ENCODE measurements at places on chromosomes 12 and 14.
A peak's percentile ranks its signal among the peaks of the same experiment; 100 is the strongest.

DNA sequence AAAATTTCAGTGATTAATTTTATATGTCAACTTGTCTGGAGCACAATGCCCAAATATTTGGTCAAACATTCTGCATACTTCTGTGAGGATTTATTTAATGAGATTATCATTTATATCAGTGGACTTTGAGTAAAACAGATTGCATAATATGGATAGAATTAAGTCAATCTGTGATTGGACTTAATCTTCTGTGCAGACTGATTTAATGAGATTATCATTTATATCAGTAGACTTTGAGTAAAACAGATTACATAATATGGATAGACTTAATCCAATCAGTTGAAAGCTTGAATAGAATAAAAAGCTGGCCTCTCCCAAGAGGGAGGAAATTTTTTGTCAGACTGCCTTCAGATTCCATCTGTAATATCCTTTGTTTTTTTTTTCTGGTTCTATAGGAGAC is 1413.2 kb downstream of the LRFN5 start:
- no peak for DNase-seq

DNA sequence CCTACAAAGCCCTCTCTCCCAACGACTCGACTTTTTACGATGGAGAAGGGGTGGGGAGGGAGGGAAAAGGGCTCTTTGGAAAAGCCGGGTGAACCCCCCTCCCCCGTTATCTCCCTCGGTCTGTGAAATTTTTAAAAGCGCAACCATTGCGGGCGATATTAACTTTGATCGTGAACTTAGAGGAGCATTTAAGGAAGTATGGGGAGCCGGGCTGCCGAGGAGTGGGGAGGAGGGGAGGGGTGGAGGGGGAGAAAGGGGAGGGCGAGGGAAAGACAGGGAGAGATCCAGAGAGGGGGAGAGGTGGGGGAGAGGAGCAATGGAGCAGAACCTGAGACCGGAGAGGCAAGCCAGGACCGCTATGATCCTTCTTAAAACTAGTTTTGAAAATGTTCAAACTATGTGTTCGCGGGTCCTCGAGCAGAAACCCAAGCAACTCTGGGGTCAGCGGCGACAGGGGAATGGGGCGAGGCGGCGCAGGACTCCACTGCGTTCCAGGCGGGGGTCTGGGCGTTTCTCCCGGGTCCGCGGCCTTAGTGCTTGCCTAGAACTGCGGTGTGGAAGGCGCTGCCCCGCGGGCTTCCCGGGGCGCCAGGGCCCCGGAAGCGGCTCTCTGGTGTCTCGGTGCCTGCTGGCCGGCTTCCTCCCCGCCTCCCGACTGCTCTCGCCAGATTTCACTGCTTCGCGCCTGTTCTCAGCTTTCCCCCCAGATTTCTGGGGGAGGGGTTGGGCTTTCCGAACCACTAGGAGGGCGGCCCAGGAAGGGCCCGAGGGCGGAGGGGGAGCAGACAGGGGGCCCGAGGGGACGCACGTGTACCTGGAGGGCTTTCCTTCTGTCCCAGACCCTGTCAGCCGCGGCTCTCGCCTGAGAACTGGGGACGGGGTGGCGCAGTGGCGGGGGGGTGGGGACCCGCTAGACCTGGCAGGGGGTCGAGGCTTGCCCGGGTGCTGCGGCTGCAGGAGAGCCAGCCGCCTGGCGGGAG is at the start of gene HOTAIR:
HOTAIR (minus strand) TSS at position 871 of the 980 bp plus-strand sequence.
- no peak for DNase-seq

DNA sequence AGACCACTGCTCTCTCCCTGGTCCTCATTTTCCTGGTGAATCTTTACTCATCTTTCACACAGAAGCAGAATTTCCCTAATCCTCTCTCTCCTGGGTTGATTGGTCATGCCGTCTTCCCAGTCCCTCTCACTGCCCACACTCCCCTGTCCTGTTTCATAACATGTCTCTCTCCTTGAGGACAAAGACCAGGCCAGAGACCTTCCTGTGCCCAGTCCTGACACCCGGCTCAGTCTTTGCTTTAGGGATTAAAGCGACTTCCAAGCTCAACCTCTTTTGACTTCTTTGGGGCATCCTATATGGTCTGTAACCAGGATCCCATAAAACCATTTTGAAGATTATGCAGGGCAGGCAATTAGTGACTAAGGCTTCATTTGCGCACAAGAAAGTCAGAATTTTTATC is 105.5 kb downstream of the BCL11B start:
- DNase-seq: no peak

GRCh38 chr12:68156636-68157035 is 2.9 kb downstream of the IFNG start:
- DNase-seq: no peak

DNA sequence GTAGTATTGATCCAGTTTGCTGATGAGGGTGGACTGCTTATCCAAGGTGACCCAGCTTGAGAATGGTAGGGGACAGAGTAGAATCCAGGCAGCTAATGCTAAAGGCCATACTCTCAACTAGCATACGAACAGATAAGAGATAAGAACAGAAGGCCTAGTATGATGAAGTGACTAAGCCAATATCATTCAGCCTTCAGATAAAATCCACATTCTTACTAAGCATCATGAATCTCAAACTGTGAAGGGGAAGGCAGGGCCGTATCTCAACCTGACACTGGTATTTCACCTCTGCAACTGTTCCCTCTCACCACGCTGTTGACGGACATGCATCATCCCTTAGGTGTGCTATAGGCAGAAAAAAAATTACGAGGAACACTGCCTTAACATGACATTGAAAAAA is 8.1 kb upstream of the CKAP4 start:
- DNase-seq: no peak

DNA sequence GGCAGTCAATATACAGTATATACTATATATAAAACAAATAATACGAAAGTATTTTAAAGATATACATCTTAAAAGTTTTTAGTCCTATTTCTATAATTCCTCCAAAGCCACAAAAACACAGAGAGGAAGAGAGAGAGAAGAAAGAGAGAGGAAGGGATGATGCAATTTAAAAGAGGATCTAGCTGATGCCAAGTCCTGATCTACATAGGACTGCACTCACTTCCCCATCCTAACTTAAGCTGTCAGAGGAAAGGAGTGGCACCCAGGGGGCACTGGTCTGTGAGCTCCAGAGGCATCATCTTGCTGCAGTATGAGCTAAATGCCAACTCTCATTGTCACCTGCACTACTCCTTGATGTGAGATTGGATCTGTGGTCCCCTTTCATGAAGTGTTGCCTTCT is 95.8 kb downstream of the C12orf42 start:
- no peak for DNase-seq

GRCh38 chr12:54448344-54448743 is 25.1 kb downstream of the GTSF1 start:
- DNase-seq: no peak

GRCh38 chr14:34258318-34258717 is 203.7 kb downstream of the SPTSSA start:
- no peak for DNase-seq

- no peak for DNase-seq
These were observed 17.1 kb downstream of the SEC23A start for GRCh38 chr14:39085933-39086332.

GRCh38 chr12:131129839-131130238 is 176.1 kb downstream of the ADGRD1 start:
- DNase-seq: no peak

DNA sequence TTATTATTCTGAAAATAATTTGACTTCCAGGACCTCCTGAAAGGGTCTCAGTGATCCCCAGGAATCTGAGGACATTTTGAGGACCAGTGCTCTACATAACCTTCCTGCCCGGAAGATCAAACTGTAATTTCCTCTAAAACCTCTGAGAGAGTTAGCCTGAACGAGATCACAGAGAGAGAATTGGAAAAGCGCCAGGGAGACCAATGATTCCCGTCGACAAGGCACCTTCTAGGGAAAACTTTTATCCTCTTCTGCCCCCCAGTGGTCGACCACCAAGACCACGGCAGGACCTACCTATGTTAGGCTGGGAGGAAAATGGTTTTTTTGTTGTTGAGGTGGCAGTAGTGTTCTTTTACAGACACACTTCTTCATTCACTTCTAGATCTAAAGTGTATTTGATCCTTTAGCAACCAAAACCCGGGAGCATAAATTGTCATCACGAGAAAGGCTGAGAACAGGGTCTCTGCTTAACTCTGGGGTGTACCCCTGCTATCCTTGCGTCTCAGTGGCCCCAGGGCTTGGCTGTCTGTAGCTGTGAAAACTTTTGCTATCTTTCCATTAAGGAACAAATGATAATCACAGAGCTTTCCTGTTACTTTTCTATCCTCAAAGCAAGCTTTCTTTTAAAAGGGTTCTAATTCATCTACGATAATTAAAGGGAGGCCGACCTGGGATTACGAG is 62.9 kb upstream of the NID2 start:
- DNase-seq: peak; percentile 71

All from NT2/D1 (cell line).